ENCODE measurements at places on chromosomes 7 and 10.

GRCh38 chr10:35925493-35925892 is 283.4 kb upstream of the FZD8 start:
- no peak for DNase-seq

DNA sequence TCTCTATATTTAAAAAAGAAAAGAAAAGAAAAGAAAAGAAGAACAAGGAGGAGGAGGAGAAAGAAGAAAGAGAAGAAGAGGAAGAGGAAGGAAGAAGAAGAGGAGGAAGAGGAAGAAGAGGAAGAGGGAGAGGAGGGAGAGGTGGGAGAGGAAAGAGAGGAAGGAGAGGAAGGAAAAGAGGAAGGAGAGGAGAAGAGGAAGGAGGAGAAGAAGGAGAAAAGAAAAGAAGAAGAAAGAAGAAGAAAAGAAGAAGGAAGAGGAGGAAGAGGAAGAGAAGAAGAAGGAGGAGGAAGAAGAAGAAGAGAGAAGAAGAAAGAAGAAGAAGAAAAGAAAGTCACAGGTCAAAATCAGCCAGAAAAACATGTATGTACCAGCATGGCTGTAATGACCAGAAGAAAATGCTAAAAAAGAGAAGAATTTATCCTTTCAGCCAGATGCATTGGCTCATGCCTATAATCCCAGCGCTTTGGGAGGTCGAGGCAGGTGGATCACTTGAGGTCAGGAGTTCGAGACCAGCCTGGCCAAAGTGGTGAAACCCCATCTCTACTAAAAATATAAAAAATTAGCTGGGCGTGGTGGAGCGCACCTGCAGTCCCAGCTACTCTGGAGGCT is 5.3 kb upstream of the POR start:
- no peak for DNase-seq

DNA sequence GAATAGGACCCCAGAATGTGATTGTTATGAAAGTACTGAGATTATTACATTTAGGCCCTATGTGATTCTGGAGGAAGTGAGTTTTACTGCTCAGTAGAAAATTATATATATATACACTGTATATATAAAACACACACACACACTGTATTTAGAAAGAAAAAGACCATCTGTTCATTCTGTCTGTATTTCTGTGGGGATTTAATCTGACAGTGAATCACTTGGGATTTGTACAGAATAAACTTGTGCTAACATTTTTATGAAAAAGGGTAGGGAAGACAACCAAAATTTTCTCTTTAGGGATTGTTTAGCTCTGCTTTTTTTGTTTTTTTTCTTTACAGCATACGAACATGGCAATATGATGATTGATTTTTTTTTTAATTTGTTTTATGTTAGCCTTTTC is 142.7 kb downstream of the EXOC4 start:
- no peak for DNase-seq

DNA sequence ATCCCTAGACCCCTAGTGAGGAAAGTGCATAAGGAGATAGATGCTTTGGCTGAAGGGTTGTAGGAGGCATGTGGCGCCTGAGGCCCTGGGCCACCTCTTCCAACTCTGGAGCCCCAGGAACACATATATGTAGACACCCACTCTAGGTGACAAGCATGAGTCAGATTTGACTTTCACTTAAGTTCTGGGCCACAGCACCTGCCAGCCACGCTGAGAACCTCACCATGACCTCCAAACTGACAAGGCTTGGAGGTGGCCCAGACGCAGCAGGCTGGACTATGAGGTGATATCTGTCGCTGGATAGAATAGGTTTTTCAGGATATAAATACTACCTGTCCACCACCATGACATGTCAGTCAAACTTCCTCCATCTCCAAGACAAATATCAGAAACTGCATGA is 894.0 kb upstream of the ZNF722 start:
- DNase-seq = no peak

DNA sequence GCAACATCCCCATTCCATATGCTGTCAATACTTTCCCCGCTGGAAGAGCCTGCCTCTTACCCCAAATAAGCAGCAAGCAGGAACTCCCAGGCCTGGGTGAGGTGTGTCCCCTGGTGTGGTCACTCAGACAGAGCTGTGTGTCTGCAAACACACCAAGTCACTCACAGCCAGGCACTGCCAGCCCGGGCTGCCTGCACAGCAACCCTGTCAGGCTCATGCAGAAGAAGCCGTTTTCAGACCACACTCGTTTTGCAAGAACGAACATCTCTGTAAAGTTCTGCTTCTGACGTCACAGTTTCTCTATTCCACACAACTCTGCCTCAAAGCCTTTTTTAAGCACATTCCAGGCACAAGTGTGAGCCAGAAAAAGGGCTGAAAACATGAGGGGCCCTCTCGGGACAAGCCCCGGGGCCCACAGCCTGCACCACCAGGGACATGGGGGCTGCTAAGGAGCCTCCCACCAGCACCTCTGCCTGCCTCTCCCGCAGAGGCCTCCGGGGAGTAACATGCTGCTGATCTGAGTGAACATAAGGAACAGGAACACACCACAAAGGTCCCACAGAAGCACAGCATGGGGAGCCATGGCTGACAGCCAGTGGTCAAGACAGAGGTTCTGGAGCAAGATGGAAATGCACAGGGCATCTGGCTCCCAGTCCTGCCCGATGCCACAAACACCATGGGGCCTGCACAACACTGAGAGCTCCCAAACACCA is 11.4 kb downstream of the PTPRN2 start:
- no peak for DNase-seq

- no peak for DNase-seq
These were observed 980 bp downstream of the ADAM8 start for GRCh38 chr10:133275684-133276092.

DNA sequence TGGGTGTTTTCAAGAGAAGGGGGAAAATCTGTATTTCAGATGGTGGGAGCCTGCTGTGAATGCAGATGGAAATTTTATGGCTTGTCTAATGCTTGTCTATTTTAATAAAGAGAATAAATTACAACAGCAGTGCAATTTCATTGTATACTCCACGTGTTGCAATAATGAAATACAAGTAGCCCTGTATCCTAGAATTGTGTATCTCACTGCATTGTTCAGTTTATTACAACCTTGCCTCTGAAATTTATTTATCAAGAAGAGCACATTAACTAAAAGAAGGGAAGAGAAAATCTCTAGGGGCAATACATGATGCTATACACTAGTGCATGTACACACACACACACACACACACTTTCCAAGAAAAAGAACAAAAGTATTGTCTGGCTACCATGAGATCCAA is 21.8 kb downstream of the ANK3 start:
- DNase-seq = no peak

DNA sequence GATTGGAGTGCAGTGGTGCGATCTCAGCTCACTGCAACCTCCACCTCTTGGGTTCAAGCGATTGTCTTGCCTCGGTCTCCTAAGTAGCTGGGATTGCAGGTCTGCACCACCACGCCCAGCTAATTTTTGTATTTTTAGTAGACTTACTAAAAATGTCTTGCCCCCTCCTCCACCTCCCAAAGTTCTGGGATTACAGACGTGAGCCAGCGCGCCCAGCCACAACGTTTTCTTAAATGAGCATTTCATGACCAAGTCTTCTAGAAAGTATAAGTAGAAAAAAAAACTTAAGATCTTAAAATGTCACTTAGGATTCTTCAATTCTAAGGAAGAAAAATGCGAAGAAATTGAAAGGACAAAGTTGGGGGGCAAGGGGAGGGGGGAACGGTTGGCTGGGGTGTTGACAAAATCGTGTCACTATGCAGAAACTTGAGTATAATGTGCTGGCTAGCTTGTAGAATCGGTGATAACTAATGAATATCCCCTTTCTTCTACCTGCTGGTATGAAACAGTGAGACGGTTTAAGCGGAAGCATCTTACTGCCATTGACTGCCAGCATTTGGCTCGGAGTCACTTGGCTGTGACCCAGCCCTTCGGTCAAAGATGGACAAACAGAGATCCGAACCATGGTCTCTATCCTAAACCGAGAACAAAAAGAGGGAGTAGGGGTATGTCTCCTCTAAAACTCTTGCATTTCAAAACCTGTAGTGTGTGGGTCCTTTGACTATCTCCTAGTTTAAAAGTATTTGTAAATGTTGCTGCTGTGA is 12.7 kb downstream of the FBH1 start:
- no peak for DNase-seq

- no peak for DNase-seq
These were observed 552.5 kb upstream of the SORCS1 start for GRCh38 chr10:107717046-107717445.

All from renal pelvis (tissue), 12 donors.